ENCODE measurements at places on chromosomes 6 and 20. TPM values are rescaled to one million over a fixed set of nuclear protein-coding genes. Genes with fewer than 3 reads are reported as not detected.

LIN28B gene
- 0.03 TPM for polyA plus RNA-seq

DNA sequence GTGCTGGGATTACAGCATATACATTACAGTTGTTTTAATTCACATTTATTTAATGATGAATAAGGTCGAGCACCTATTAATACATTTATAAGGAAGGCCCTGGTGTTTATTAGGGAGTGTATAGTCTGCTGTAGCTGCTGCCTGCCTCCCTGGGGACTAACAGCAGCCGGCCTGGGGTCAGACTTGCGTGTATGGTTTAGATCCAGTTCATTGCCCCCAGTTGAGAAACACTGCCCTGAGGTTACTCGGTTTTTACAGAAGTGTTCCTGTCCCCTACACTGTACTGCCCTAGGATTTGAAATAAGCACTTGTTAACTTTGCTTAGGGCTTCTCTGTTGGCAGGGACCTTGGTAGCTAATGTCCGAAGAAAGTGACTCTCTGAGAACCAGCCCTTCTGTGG, 4.0 kb downstream of the TTPAL start:
- no peak for DNase-seq
- H3K27ac ChIP-seq, result no peak overlapping the region
- no peaks in the 10 kb centered on the region for H3K4me1 ChIP-seq
- no peaks in the 10 kb centered on the region for H3K36me3 ChIP-seq
- no peak overlapping the region for H3K4me3 ChIP-seq

- no peaks in the 10 kb centered on the region for H3K36me3 ChIP-seq
- no peaks in the 10 kb centered on the region for H3K27me3 ChIP-seq
- H3K4me3 ChIP-seq, result no peak overlapping the region
- DNase-seq, result no peak
- no peaks in the 10 kb centered on the region for H3K4me1 ChIP-seq
- no peak overlapping the region for H3K27ac ChIP-seq
Measured at GRCh38 chr6:29516108-29516507, 28.4 kb upstream of the MAS1L start.

ESR1 gene
- not detected for polyA plus RNA-seq

KIF6 gene
- not detected for polyA plus RNA-seq

SLC22A23 gene
- 17.9 TPM for polyA plus RNA-seq

- H3K27me3 ChIP-seq, result no peaks in the 10 kb centered on the region
- no peaks in the 10 kb centered on the region for H3K36me3 ChIP-seq
- H3K4me3 ChIP-seq, result no peak overlapping the region
- H3K27ac ChIP-seq, result no peak overlapping the region
- DNase-seq, result no peak
Measured at GRCh38 chr6:152379423-152379822, 257.7 kb downstream of the SYNE1 start.

Data from small intestine (tissue), 16 donors.